ENCODE measurements at places on chromosomes 2 and 18. TPM values are rescaled to one million over a fixed set of nuclear protein-coding genes. Genes with fewer than 3 reads are reported as not detected.
A peak's percentile ranks its signal among the peaks of the same experiment; 100 is the strongest.

DNA sequence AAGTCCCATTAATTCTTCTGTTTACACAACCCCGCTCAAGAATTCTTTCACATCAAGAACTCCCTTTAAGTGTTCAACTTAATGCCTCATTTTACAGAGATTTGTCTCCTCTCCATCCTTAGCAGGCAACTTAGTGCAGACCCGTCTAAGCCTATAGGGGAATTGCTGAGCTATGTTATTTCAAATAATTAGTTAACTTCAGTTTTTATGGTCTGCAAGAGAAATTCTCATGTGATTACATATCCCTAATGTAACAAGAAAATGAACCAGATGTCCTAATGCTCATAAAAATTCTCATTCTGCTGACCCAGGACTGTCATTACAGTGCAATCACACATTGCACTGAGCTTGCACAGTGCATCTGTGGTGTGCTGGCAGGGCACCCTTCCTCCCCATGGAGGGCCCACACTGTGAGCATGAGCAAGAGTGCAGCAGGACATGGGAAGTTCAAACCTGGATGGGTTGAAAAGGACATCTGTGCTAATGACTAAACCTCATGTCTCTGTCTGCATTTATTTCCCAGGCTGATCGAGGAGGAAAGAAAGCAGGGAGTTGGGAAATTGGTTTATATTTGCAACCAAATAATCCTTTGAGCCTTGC lies 97.1 kb downstream of the COL5A2 start:
- DNase-seq: no peak

Gene C18orf63
- total RNA-seq: not detected

DNA sequence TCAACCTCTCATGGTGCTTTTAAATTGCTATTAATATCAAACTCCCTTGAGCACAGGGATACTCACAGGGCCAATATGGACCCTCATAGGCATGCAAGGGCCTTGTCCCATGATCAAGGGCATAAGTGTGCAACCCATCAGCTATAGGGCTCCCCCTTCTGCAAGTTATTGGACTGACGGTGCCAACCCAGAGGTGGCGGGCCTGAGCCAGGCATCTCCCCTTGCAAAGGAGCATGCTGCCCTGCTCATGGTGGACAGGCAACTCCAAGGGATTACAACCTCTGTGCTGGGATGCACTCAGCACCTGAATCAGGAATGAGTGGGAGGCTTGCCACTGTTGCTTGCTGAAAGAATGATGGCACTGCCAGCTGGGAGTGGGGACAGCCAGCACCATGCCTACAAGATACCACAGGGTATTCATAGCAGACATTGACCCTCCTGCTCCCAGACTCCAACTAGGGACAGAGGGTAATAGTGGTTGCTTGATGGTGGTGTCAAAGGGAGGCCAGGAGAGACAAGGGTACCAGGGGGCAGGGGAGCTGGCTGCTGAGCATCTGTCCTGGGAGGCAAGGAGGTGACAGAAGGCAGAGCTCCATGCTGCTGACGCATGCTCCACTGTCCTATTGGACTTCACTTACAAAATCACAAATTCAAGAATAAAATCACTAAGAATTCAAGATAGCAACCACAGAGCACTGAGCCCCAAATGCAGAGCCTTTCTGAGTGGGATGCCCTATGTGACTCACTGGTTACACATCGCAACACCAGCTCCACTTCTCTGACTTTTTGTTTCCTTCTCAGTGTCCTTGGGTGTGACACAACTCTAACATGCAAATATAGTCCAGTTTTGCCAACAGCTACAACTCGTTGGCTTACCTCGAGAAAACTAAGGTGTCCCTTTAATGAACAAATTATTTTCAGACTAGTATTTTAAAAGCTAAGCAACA lies 157.1 kb upstream of the CCDC150 start:
- peak; percentile 34 for DNase-seq

GRCh38 chr2:204771721-204772120 lies 226.4 kb downstream of the PARD3B start:
- no peak for DNase-seq

DNA sequence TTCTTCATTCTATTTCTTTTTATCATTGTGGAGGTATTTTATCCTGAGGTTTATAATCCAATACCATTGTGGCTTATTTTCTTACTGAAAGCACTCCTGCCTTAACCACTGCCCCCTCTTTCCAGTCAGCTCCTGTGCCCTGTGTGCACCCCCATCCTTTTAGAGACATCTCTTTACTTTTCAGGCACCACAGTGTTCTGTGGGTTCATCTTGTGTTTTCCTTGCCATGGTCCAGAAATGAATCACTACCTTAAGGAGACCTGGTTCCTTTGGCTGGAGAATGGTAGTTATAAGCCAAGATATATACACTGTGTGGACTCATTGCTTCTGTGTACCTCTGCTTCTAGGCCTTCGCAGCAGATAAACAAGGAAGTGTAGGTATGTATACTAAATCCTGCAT lies 278.3 kb downstream of the PTGR3 start:
- no peak for DNase-seq

- DNase-seq: no peak
Measured at GRCh38 chr2:41151746-41152145, 699.9 kb upstream of the SLC8A1 start.

DNA sequence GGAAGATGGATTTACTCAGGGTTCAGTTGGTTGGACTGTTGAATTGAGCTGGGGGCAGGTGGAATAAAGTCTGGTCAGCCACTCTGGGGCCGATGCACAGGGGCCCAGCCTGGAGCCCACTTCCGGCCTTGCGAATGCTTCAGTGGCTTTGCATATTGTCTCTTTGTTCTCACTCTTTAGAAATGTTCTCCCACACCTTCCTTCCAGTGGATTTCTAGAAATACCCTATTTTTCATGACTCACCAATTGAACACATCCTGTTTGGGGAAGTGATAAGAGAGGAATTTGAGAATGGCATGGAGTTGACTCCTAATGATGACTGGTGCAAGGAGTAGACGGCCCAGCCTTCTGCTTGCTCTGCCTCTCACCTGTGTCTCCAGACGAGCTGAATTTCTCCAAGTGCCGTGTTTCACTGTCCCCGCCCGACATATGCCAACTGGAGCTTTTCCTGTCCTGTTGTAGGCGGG lies 28.1 kb downstream of the ASAP2 start:
- DNase-seq: peak; percentile 98

- no peak for DNase-seq
Measured at GRCh38 chr2:160278101-160278878, 78.2 kb upstream of the ITGB6 start.
